ENCODE measurements at places on chromosomes 12 and 14. TPM values are rescaled to one million over a fixed set of nuclear protein-coding genes. Genes with fewer than 3 reads are reported as not detected.

TRIM9 gene
- 0.30 TPM for total RNA-seq

GRCh38 chr12:43332977-43333640 is 218.9 kb downstream of the ADAMTS20 start:
- H3K4me1 ChIP-seq, result no peaks in the 10 kb centered on the region
- no peaks in the 10 kb centered on the region for H3K36me3 ChIP-seq
- no peaks in the 10 kb centered on the region for H3K27me3 ChIP-seq
- H3K27ac ChIP-seq, result no peak overlapping the region

FOXM1 gene
- total RNA-seq, result 2.0 TPM

TSPAN19 gene
- total RNA-seq, result not detected

- H3K4me1 ChIP-seq, result no peaks in the 10 kb centered on the region
- DNase-seq, result no peak
- no peaks in the 10 kb centered on the region for H3K36me3 ChIP-seq
- H3K4me3 ChIP-seq, result no peak overlapping the region
- no peak overlapping the region for H3K27ac ChIP-seq
Measured at GRCh38 chr12:32005496-32006125, 46.4 kb downstream of the RESF1 start.

DNA sequence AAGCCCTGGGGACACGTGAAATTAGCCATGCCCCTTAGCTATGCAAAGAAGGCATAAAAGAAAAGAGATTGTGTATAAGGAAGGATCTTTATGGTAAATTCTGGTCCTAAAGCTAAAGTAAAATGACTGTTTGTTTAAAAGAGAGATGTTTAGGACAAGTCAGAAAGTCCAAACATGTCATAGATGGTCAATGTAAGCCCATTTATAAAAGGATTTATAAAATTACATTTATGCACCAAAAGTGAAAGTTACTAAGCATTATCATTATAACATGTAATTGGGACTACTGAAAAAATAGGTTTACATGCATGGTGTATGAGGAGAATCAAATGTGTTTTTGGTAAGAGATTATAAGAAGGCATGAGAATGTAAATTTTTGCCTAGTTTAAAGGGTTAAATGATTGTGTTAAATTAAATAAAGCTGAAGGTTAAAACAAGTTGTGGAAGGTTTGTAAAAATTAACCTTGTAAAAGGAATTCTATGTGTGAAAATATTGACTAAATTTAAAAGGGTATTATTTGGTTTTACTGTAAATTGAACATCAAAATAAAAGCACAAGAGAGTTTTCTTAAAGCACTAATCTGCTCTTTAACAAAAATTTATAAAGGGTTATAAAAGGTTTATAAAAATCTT is 50.4 kb upstream of the TSPAN8 start:
- no peaks in the 10 kb centered on the region for H3K4me1 ChIP-seq
- H3K27me3 ChIP-seq, result no peaks in the 10 kb centered on the region
- no peaks in the 10 kb centered on the region for H3K36me3 ChIP-seq
- H3K27ac ChIP-seq, result no peak overlapping the region
- no peak for DNase-seq

ZNF740 gene
- 18.8 TPM for total RNA-seq

LYZ gene
- 19.4 TPM for total RNA-seq

DNA sequence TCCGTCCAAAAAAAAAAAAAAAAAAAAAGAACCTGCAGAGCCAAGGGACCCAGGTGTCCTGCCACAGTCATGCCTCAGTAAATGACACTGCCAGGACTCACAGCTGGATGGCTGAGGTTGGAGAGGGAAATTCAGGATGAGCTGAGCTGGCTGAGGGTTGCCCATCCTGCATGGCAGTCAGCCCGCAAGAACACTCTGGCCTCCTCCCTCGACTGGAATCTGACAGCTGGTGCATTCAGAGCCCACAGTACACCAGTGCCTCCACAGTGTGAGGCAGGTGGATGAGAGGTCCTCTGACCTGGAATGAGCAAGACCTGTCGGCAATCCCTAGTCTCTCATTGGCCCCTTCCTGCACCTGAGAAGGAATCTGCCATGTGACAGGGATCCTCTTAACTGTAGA is 74.4 kb upstream of the GPR68 start:
- H3K36me3 ChIP-seq, result no peaks in the 10 kb centered on the region
- no peak overlapping the region for H3K27ac ChIP-seq
- no peaks in the 10 kb centered on the region for H3K27me3 ChIP-seq
- no peak overlapping the region for H3K4me3 ChIP-seq
- no peak for DNase-seq

DNA sequence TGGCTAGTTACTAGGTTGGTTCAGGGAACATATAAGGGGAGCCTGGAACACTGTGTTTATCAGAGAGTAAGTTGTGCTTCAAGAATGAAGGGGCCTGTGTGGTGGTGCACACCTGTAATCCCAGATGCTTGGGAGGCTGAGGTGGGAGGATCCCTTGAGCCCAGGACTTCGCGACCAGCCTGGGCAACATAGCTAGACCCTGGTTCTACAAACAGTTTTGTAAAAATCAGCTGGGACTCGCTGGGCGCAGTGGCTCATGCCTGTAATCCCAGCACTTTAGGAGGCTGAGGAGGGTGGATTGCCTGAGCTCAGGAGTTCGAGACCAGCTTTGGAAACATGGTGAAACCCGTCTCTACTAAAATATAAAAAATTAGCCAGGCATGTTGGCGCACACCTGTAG is 42.1 kb upstream of the GPR132 start:
- no peaks in the 10 kb centered on the region for H3K4me1 ChIP-seq
- H3K4me3 ChIP-seq, result no peak overlapping the region
- DNase-seq, result no peak
- H3K36me3 ChIP-seq, result no peaks in the 10 kb centered on the region

CLEC4E gene
- total RNA-seq, result 1.1 TPM

DNA sequence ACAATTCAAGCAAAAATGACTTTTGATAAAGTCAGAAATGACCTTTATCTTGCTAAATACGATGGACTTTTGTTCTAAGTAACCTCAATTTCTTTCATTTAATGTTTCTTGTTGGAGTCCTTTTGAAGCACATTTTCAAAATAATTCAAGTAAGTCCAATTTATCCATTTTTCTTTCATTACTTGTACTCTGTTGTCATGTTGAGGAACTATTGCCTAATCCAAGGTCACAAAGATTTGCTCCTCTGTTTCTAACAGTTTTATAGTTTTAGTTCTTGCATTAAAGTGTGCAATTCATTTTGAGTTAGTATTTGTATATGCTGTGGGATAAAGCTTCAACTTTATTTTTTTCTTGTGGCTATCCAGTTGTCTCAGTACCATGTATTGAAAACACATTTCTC is 66.7 kb downstream of the CCER1 start:
- no peaks in the 10 kb centered on the region for H3K27me3 ChIP-seq
- no peak for DNase-seq
- no peaks in the 10 kb centered on the region for H3K4me1 ChIP-seq

- H3K27me3 ChIP-seq, result no peaks in the 10 kb centered on the region
- H3K27ac ChIP-seq, result no peak overlapping the region
- no peak overlapping the region for H3K4me3 ChIP-seq
- H3K36me3 ChIP-seq, result no peaks in the 10 kb centered on the region
Measured at GRCh38 chr14:105415481-105416428, 3.9 kb upstream of the MTA1 start.

DNA sequence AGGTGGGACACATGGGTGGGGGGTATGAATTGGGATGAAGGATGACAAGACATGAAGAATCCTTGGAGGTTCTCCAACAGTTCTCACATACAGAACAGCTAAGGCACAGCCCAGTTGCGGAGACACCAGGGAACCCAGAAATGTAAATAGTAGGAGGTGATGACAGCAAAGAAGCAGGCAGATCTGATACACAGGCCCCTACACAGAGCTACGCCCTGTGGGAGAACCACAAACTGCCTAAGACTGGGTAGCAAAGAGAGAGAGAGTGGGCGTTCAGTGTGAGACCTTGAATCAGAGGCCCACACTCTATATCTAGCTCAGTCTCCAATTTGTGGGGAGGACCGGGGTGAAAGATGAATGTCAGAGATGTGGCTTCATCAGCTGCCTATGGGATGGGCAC is 9.5 kb upstream of the NUMB start:
- no peaks in the 10 kb centered on the region for H3K36me3 ChIP-seq
- no peak overlapping the region for H3K4me3 ChIP-seq
- H3K27ac ChIP-seq, result no peak overlapping the region
- H3K27me3 ChIP-seq, result no peaks in the 10 kb centered on the region
- DNase-seq, result no peak
- H3K4me1 ChIP-seq, result no peaks in the 10 kb centered on the region

LARP4 gene
- 76.4 TPM for total RNA-seq

GRCh38 chr12:131828671-131829355 is 620 bp downstream of the MMP17 start:
- H3K4me3 ChIP-seq, result peak overlapping the region; percentile 9
- no peaks in the 10 kb centered on the region for H3K4me1 ChIP-seq
- H3K36me3 ChIP-seq, result no peaks in the 10 kb centered on the region
- H3K27ac ChIP-seq, result no peak overlapping the region

DNA sequence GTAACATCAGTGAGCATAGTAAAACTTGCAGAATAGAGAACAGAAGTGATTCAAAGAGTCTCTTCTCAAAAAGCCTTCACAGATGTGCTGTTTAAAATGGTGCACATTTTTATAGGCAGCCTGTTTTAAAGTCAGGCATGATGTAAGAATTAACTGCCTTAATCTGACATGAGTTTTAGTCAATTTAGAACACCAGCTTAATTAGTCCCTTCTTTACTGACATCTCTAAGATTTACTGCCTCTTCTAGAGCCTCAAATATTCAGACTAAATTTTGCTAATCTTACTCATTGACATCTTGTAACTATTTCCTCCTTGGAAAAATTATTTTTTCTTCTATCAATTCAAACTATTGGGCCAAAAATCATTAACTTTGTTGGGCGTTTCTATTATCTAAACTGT is 782.5 kb downstream of the C12orf50 start:
- no peaks in the 10 kb centered on the region for H3K36me3 ChIP-seq
- no peak overlapping the region for H3K4me3 ChIP-seq
- DNase-seq, result no peak
- H3K4me1 ChIP-seq, result no peaks in the 10 kb centered on the region
- no peak overlapping the region for H3K27ac ChIP-seq

RHEBL1 gene
- 0.17 TPM for total RNA-seq

DNA sequence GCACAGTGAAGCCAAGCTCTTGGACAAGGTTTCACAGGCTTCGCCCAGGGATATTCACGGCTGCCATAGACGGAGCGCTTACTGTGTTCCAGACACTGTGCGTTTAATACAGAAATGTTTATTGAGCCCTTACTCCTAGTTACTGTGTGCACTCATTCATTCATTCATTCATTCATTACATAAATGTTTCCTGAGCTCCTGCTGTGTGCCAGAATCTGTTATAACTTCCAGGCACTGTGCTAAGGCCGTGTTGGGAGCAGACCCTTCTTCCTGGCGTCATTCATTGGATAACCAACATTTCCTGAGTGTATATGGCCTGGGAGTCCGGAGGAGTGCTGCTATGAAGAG is 760 bp upstream of the MED13L start:
- no peaks in the 10 kb centered on the region for H3K27me3 ChIP-seq
- H3K4me1 ChIP-seq, result peaks cover 16% of the 10 kb centered on the region
- H3K4me3 ChIP-seq, result peak overlapping the region; percentile 31
- no peak overlapping the region for H3K27ac ChIP-seq
- no peak for DNase-seq
- H3K36me3 ChIP-seq, result no peaks in the 10 kb centered on the region

LRR1 gene
- 3.1 TPM for total RNA-seq

DNA sequence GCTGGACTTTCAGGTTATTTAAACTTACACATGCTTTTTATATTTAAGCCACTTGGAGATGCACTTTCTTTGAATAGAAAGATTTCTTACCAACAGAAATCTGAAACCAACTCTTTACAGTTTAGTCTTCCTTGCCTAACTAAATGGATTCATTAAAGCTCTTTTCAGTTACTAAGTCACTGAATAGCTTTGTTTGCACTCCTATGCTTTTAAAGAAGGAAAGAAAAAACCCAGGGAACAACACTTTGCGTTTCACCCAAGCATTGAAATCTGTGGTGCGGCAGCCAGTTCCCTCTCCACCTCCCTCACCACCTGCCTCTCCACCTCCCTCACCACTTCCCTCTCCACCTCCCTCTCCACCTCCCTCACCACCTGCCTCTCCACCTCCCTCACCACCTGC is 70.3 kb downstream of the RIMBP2 start:
- no peak for DNase-seq
- H3K4me3 ChIP-seq, result no peak overlapping the region
- H3K27ac ChIP-seq, result no peak overlapping the region

DNA sequence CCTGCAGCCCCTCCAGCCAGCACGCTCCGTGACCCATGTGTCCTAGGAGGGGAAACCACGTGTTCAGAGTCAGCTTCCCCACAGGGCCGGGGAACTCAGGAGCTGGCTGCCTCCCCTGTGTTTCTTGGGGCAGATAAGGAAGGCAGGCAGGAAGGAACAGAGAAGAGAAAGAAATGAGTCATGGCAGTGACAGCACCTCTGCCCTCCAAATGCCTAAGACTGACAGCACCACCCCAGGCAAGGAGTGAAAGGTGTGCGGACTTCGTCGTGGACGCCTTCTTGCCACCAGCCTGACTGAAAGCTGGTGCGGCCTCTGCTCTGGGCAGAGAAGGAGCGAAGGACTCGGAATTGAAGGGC is 167.0 kb upstream of the FKBP4 start:
- DNase-seq, result no peak
- H3K4me3 ChIP-seq, result no peak overlapping the region
- no peaks in the 10 kb centered on the region for H3K36me3 ChIP-seq
- no peaks in the 10 kb centered on the region for H3K27me3 ChIP-seq

GRCh38 chr12:127145929-127146789 is 1120.8 kb upstream of the TMEM132C start:
- H3K27ac ChIP-seq, result no peak overlapping the region
- peak; percentile 75 for DNase-seq
- no peaks in the 10 kb centered on the region for H3K4me1 ChIP-seq

GRCh38 chr14:104206281-104206904 is 68.0 kb downstream of the KIF26A start:
- H3K4me1 ChIP-seq, result no peaks in the 10 kb centered on the region
- H3K36me3 ChIP-seq, result no peaks in the 10 kb centered on the region

DNA sequence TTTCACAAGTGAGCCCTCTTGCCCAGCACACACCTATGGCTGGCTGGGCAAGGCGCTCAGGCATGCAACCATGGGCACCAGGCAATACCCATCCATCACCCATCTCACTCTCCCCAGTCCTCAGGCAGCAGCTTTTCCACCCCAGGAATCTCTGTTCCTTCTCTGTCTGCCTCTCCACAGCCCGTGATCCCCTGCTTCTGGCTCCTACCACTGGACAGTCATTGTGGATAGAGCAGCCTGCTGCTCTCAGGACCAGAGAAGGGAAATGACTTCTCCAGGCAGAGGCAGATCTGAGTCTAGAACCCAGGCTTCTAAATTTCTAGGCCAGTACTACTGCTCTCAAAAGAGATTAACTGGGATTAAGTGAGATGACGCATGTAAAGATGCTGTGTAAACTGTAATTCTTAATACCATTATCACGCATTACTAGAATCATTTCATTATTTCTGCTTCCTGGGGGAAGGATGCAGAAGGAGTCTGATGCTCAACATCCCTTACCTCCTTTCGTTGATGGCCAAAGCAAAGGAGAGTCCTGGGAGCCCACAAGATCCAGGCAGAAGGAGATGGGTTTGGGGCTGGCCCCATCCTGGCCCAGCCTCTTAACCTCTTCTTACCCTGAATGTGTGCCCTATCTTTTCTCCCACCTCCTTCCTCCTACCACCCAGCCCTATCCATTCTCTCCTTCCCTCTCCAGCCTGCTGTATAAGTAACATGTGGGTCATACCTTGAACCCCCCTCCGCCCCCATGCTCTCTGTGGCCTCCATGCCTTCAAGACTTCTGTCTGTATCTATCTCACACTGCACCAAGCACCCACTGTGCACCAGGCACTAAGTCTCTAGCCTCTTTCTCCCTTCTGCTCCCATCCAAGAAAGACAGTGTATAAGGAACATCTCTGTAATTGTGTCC is 4.8 kb upstream of the AQP5 start:
- no peak overlapping the region for H3K27ac ChIP-seq
- no peaks in the 10 kb centered on the region for H3K36me3 ChIP-seq
- H3K4me1 ChIP-seq, result no peaks in the 10 kb centered on the region
- no peak for DNase-seq

All from right lobe of liver (tissue), 6 donors.